ENCODE measurements at places on chromosomes 2 and 18.

DNA sequence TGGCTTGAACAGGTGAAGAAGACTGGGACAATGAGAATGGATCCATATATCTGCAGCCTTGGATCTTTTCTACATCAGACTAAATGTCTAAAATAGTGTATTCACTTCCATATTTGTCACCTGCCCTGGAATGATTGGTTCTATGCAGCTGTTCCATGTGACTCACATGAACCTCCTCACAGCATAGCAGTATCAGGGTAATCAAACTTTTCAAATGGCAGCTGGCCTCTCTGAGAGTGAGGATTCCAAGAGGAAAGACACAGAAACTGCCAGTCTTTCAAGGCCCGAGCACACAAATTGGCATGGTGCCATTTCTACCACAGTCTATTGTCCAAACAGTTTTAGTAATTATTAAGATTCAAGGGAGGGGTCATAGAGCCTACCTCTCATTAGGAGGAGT, 859.3 kb downstream of the BCL11A start:
- DNase-seq = no peak

DNA sequence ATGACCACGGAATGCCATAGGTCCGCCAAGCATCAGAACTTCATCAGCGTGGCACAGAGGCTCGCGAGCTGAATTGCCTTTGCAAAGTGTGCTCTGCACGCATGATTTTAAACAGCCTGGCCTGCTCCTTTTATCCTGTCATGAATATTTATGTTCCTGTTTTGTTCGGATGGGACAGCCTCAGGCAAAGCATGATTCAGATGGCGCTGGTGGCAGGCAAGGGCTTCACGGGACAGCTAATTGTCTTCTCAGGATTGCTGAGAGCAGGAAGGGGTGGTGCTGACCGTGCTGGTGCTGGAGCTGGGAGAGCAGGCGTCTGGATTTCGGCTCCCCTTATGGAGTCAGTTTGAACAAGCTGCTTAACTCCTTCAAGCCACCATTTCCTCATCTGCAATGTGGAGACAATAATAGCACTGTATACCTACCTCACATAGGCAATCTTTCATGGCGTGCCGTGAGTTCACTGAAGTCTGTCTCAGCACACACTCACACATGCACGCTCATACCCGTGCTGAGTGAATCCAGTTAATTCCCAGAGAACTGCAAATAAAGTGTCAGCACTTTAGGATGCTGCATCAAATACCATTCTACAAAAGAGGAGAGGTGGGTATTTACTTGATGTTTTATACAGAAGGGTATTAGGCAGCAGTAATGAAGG, 79.7 kb upstream of the APCDD1 start:
- DNase-seq = no peak

GRCh38 chr2:80365762-80366161, 61.2 kb upstream of the LRRTM1 start:
- no peak for DNase-seq

GRCh38 chr2:30306522-30306921, 75.2 kb downstream of the LBH start:
- no peak for DNase-seq

GRCh38 chr2:65386344-65386743, 46.1 kb downstream of the SPRED2 start:
- no peak for DNase-seq

- DNase-seq = no peak
Observed at GRCh38 chr2:57828221-57828620, 218.4 kb upstream of the VRK2 start.

DNA sequence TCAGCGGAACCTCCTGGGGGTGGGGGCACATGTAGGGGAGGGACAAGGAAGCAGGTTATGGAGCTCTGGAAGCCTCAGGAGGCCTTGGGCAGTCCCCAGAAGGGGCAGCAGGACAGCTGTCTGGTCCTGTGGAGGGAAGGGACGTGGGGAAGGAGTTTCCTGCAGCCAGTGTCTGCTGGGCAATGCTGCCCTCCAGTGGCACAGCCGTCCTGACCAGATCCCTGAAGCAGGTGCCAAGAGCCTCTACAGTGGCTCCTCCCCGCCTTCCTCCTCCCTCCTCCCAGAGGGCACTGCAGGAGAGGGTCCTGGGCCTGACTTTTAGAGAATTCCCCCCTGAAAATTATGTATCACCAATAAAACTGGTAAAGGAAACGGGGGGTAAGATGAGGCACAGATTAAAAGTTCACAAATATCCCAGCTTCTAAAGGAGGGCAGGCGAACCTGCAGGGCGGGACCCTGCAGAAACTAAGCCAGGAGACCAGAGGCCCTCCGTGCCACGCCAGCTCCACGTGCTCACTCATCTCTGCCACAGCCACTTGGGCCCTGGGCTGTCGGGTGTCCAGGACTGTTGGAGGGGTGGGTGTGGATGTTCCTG, 258.5 kb downstream of the TWIST2 start:
- no peak for DNase-seq

GRCh38 chr2:154577390-154577789, 121.1 kb upstream of the KCNJ3 start:
- DNase-seq = no peak

DNA sequence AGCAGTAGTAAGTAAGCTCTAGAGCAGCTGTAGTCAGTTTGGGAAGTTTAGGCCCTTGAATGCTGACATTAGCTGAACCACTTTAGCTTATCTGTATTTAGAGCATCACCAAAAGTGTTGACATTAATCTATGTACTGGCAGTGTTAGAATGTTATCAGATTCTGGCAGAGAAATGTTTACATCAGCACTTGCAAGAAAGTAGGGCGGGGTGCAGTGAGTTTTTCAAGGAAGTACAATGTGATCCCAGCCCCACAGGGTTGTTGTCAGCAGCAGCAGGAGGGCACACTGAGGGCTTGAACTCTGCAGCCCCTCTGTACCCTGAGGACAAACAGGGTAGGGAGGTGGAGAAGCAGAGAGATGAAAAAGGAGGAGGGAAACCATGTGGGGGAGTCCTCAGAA, 35.5 kb upstream of the RMP24 start:
- no peak for DNase-seq

DNA sequence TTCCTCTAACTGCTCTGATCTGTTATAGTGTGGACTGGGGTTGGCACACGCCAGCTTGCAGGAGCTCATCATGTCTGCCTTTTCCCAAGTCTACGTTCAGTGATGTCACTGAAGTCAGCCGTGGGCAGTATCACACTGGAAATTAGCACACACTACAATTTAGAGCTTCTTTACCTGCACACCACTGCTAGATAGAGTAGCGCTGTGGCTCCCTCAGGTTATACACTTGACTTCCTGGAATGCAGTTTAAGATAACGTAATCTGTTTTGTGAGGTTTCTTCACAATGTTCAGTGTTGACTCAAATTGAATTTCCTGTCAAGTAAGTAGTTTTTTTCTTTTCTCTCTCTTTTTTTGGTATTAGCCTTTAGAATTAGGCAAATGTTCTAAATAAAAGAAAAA, 487.2 kb downstream of the DCDC2C start:
- no peak for DNase-seq

DNA sequence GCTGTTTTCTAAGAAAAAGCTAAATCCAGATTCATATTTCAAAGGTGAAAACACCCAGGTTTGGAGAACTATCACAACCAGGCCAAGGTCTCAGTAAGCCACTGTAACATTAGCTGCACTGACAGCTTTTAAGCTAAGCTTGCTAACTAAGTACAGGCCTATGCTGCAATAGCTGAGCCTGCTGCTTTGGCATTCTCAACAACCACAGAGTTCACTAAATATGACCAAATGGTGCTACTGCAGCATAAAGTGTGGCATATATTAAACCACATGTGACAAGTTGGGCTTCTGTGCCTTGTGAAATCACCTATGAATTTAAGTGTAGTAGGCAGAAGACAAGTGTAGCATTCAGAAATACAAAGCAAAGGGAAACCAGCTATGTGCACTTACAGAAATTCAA, 206.7 kb downstream of the TCF4 start:
- no peak for DNase-seq

GRCh38 chr18:475202-476031, 25.1 kb downstream of the COLEC12 start:
- no peak for DNase-seq

DNA sequence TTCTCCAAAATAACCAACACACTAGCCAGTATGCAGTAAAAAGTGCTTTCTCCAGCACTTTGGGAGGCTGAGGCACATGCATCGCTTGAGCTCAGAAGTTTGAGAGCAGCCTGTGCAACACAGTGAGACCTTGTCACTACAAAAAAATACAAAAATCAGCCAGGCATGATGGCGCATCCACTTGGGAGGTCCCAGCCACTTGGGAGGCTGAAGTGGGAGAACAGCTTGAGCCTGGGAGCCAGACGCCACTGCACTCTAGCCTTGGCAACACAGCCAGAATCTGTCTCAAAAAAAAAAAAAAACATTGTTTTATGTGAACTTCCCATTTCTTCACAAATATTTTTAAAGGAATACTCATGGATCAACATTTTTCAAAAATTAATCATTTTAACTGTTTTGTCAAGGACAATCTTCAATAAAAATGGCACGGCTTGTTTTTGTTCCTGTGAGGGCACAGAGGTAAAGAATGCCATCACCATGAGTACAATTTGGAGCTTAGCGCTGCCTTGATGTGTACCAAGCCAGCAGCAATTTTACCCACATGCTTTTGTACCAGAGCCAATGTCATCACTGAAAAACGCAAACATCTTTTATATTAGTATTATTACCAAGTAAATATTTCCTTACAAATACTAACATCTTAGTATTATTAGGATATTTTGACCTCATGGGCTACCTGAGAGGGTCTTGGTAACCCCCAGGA, 26.7 kb downstream of the RAB1A start:
- DNase-seq = no peak

DNA sequence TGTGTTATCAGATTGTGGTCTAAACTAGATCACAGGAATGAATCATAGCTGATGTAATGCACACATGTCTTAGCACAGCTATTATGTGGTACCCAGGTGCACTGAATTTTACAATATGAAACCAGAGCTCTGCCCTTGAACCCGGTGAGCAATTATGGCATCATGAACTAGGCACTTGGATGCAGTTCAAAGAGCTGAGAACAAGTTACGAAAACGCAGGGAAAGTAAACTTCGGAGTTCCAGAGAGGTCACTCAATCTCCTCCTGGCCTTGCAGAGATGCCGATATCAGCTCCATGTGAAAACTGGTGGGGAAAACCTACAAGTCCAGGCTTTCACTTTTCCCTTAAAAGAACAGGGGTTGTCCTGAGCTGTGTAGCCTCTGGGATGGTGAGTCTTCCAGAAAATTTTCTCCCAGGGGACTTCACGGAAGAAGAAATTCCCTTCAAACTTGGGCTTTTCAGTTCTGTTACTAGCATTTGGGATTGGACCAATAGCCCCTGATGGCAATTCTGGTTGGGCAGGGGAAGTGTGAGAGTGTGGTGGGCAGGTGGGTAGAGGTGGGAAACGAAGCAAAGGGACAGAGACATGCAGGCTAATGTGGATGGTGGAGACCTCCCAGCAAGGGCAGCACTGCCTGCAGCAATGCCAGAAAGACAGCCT, 71.1 kb upstream of the SH3BP4 start:
- no peak for DNase-seq

GRCh38 chr2:9029721-9030120, 26.2 kb upstream of the MBOAT2 start:
- no peak for DNase-seq

DNA sequence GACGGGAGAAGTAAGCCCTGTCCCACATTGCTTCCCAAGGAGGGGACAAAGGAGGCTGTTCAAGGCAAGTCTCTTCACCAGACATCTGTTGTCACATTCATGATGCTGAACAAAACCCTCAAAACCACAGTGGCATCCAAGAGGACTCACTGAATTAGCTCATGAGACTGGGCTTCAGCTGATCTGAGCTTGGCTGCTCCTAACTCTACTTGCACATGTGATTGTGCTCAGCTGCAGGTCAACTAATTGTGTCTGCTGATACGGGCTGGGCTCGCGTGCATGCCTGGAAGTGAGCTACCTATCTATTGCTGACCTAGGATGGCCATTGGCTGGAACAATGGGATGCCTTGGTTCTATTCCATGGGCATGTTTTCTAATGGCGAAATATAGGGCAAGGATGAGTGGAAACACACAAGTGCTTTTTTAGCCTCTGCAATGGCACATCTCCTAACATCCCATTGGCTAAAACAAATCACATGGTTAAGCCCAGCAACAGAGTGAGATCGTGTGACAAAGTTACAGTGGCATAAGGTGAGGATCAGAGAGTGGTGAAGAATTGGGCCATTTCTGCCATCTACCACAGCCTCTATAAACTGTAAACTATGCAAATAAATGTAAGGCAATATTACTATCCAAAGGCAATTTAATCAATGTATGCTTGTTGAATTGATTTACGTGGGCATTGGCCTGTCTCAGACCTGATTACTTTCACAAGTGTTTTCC, 52.9 kb upstream of the CAPN13 start:
- DNase-seq = no peak

DNA sequence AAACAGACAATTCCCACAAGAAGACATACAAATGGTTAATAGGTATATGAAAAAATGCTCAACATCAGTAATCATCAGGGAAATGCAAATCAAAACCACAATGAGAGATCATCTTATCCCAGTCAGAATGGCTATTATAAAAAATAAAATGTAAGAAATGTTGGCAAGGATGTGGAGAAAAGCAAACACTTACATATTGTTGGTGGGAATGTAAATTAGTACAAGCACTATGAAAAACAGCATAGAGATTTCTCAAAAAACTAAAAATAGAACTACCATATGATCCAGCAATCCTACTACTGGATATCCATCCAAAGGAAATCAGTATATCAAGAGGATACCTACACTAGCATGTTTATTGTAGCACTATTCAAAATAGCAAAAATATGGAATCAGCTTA, 186.6 kb downstream of the NOL4 start:
- no peak for DNase-seq

- no peak for DNase-seq
Observed at GRCh38 chr2:172606285-172606684, 50.4 kb downstream of the PDK1 start.

GRCh38 chr2:202135091-202135874, 62.2 kb downstream of the KIAA2012 start:
- DNase-seq = no peak

DNA sequence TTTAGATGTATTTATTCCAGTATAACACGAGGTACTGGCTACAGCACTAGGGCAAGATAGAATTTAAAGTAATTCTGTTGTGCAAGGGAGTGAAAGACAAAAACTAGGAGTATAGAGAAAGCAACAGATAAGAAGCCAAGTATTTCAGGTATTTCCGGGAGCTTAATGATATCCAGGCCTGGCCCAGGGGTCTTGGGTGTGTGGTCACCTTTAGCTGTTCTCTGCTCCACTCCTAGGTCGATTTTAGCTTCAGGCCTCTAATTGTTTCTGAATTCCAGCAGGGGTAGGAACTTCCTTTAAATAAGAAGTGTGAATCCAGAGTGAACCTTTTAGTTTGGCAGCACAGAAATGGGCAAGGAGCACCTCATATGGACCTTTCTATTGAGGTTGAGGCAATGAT, 342.3 kb upstream of the MYT1L start:
- DNase-seq = no peak

GRCh38 chr2:46490521-46491141, 11.3 kb downstream of the TMEM247 start:
- no peak for DNase-seq

GRCh38 chr18:67794521-67794920, 278.0 kb upstream of the DSEL start:
- no peak for DNase-seq

All from activated CD8-positive, alpha-beta memory T cell treated with anti-CD3 and anti-CD28 coated beads for 4 hours (primary cell).